ENCODE measurements at places on chromosomes 12 and 14. TPM values are rescaled to one million over a fixed set of nuclear protein-coding genes. Genes with fewer than 3 reads are reported as not detected.

The KCNC2 gene
- polyA plus RNA-seq, result not detected

The PTGER2 gene
- 0.65 TPM for polyA plus RNA-seq

The HELB gene
- 0.59 TPM for polyA plus RNA-seq

The CCER1 gene
- polyA plus RNA-seq, result not detected

The C12orf54 gene
- polyA plus RNA-seq, result not detected

The MYH6 gene
- polyA plus RNA-seq, result 3,967 TPM

The KLRG1 gene
- polyA plus RNA-seq, result 1.8 TPM

The TEX52 gene
- not detected for polyA plus RNA-seq

The MYO1H gene
- not detected for polyA plus RNA-seq

The TRHDE gene
- polyA plus RNA-seq, result 0.15 TPM

The TSHR gene
- not detected for polyA plus RNA-seq

The GLT1D1 gene
- 0.07 TPM for polyA plus RNA-seq

The KRT6C gene
- polyA plus RNA-seq, result not detected

The PRICKLE1 gene
- 2.9 TPM for polyA plus RNA-seq

The PLCZ1 gene
- polyA plus RNA-seq, result not detected

The ADGRD1 gene
- polyA plus RNA-seq, result 16.8 TPM

The SYNDIG1L gene
- polyA plus RNA-seq, result 0.03 TPM

The PPP1R36 gene
- 0.59 TPM for polyA plus RNA-seq

The IQSEC3 gene
- polyA plus RNA-seq, result 2.7 TPM

The GLT8D2 gene
- 3.8 TPM for polyA plus RNA-seq

The AKAP5 gene
- polyA plus RNA-seq, result 0.07 TPM

The TMEM229B gene
- polyA plus RNA-seq, result 0.51 TPM

The METTL3 gene
- polyA plus RNA-seq, result 22.9 TPM

The MED6 gene
- polyA plus RNA-seq, result 7.8 TPM

The POTEG gene
- not detected for polyA plus RNA-seq

The ISCA2 gene
- 32.1 TPM for polyA plus RNA-seq

The CLEC4D gene
- not detected for polyA plus RNA-seq

The CCDC177 gene
- 0.03 TPM for polyA plus RNA-seq

The NOVA1 gene
- polyA plus RNA-seq, result 4.5 TPM

The AHNAK2 gene
- 4.0 TPM for polyA plus RNA-seq

The SYT10 gene
- polyA plus RNA-seq, result not detected

The SCAF11 gene
- polyA plus RNA-seq, result 32.8 TPM

The JDP2 gene
- 44.0 TPM for polyA plus RNA-seq

The FAM186B gene
- 0.04 TPM for polyA plus RNA-seq

The ADAM20 gene
- polyA plus RNA-seq, result 0.01 TPM

The TC2N gene
- 5.0 TPM for polyA plus RNA-seq

The P2RX2 gene
- not detected for polyA plus RNA-seq

The C1RL gene
- 22.3 TPM for polyA plus RNA-seq

The PAPOLA gene
- polyA plus RNA-seq, result 63.0 TPM

The EIF2S1 gene
- 18.7 TPM for polyA plus RNA-seq

The TMPRSS12 gene
- not detected for polyA plus RNA-seq

The CLEC6A gene
- polyA plus RNA-seq, result not detected

The TAMALIN gene
- polyA plus RNA-seq, result 58.8 TPM

The GRIN2B gene
- not detected for polyA plus RNA-seq

The SMOC1 gene
- polyA plus RNA-seq, result 2.9 TPM

The KRT8 gene
- 161 TPM for polyA plus RNA-seq

The KRT82 gene
- polyA plus RNA-seq, result not detected

All from heart right ventricle (tissue), 16 donors.